Stimulated activated CD4-positive, alpha-beta T cell treated with anti-CD3 and anti-CD28 coated beads, Interleukin-15, amount 100 ng/mL, for 1 hour (primary cell): ENCODE measurements at places on chromosomes 2 and 18.
A peak's percentile ranks its signal among the peaks of the same experiment; 100 is the strongest.

- no peak for DNase-seq
These were observed 33.0 kb downstream of the RAB1A start for GRCh38 chr2:65096948-65097347.

DNA sequence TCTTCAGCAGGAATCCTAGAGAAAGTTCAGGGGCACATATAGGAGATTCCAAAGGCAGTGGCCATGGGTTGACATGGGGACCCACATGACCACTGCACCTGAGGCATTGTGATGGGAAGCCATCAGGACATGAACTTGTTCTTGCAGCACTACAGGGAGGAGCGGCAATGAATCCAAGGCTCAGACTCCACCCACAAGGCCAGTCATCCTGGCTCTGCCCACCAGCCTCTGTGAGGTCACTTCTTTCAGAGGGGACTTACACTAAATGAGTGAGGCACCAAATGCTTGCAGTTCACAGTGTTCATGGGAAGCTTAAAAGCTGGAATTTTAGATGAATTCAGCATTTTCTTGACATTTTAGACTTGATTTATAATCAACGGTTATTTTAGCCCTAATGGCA lies 254.2 kb downstream of the SETBP1 start:
- DNase-seq, result no peak

GRCh38 chr2:116879650-116880160 lies 934.8 kb upstream of the DDX18 start:
- no peak for DNase-seq

DNA sequence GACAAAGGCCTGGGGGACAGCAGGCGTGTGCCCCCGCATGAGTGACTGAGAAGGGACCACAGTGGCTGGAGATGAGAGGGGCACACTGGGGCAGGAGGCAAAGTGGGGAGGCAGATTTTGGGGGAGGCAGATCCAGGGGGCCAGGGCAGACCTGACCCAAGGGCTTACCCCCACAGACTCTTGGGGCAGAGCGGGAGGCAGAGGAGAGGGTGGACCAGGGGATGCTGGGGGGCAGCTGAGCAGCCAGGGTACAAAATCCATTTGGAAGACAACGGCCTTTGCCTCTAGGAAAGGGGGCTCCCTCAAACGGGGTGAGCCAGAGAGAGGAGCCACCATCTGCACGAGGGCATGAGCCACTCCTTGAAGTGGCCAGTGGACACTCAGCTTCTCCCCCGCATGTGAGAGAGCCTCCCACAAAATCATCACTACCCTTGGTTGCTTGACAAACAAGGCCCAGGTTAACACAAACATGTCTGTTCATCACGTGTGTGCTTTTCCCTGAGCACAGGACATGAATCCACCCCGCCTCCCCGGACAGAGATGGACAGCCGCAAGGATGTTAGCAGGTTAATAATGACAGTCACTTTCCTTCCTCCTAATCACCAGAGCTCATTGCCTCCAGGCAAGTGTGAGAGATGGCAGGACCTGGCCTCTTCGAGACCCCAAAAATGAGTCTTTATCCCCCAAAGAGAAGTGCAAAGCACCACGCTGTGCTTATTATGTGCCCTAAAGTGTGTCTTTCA lies 72.0 kb upstream of the RAB6C start:
- no peak for DNase-seq

- DNase-seq, result no peak
These were observed 66.1 kb upstream of the NXPH2 start for GRCh38 chr2:138846216-138846821.

- no peak for DNase-seq
These were observed 6.7 kb downstream of the TMBIM1 start for GRCh38 chr2:218285604-218286003.

DNA sequence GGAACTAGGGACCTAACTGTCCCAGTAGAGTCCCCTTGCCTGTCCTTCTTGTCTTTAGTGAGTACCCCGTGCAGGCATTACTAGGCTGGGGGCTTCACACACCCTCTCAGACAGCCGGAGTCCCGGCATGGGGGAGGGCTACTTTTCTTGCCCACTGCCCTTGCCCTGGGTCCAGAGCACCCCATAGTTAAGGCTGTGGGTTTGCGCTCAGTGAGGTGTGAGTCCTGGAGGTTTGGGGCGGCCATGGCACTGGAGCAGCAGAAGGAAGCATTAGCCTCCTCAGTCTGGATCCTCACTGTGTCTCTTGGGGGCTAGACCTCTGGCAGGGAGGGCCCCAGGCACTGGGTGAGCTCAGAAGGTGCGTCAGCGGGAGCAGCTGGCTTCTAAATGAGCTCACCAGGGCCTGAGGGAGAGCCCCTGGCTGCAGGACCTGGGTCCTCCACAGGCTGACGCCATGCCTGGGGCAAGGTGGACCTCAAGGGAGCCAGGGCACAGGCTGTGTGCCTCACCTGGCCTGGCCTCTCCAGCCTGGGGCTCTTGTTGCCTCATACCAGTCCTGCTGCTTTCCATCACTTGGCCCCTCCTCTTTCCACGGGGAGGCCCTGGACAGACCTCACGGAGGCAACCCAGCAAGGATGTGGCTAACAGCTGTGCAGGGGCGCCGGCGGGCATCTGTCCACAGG lies 27.4 kb downstream of the HS6ST1 start:
- DNase-seq, result no peak

DNA sequence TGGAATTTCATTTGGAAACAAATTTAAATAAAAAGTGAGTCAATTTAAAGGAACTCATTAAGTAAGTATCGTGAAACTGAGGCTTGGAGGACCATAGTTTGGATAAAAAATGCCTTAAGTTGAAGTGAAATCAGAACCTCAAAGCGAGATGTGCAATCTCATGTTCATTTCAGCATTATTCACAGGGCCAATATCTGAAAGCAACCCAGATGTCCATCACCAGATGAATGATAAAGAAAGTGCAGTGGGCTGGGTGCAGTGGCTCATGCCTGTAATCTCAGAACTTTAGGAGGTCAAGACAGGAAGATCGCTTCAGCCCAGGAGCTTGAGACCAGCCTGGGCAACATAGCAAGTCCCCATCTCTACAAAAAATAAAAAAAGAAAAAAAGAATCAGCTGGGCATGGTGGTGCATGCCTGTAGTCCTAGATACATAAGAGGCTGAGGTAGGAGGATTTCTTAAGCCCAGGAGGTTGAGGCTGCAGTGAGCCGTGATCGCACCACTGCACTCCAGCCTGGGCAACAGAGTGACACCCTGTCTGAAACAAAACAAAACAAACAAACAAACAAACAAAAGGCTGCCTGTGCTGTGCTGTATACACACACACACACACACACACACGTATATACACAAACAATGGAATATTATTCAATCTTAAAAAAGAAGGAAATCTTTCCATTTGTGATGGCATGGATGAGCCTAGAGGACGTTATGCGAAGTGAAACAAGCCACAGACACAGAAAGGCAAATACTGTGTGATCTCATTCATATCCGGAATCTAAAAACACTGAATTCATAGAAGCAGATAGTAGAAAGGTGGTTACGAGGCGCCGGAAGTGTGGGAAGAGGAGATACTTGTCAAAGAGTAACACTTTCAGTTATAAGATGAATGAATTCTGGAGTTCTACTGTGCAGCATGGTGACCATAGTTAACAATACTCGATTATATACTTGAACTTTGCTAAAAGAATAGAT lies 14.5 kb downstream of the SH3RF3 start:
- DNase-seq, result peak; percentile 41

GRCh38 chr2:148135705-148136104 lies 114.8 kb downstream of the MBD5 start:
- DNase-seq, result no peak

DNA sequence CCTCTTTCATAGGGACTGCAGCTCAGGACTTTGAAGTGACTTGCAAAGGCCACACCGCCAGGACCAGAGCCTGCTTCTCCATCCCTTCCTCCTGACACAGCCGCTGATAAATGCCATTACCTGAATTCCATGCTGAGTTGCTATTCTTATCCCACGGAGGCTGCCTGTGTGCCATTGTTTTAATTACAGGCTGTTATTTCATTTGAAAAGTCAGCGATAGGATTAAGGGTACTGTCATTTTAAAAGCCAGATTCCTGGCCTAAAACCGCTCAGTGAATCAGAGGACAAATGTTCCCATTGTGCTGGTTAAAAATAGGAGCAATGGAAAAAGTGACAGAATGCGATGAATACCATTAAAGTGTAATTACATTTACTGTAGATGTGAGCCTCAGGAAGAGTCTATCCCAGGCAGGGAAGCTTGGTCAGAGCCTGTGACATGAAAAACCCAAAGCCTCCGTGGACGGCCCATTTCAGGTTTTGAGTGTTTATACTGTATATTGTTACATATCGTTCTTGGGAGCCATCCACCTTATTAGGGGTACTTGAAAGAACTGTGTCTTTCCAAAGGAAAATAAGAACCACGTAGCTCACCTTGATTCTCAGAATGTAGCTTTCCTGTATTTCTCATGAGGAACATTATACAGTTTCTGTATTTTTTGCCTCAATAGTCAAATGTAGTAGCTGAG lies 41.3 kb downstream of the PDCL3 start:
- no peak for DNase-seq

- no peak for DNase-seq
These were observed 63.4 kb downstream of the MYO5B start for GRCh38 chr18:50131591-50131990.

DNA sequence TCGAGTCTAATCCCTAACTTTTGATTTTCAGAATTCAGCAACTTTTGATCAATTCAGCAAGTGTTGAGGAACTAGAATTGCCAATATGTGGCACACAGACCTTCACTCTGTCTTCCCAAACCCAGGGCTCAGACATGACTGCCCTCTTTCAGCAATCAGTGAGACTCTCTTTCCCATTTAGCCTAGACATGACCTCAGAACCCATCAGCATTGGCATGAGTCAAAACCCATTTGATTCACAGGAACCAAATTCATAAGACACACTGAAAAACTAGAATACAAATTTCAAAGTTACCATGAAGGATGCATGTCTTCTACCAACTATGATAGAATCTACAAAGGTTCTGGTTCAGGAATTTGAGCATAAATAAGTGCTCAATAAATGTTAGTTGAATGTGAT lies 113.6 kb upstream of the MAP3K20 start:
- DNase-seq, result no peak

- DNase-seq, result no peak
These were observed 165.0 kb downstream of the RAD51AP2 start for GRCh38 chr2:17353263-17353662.

DNA sequence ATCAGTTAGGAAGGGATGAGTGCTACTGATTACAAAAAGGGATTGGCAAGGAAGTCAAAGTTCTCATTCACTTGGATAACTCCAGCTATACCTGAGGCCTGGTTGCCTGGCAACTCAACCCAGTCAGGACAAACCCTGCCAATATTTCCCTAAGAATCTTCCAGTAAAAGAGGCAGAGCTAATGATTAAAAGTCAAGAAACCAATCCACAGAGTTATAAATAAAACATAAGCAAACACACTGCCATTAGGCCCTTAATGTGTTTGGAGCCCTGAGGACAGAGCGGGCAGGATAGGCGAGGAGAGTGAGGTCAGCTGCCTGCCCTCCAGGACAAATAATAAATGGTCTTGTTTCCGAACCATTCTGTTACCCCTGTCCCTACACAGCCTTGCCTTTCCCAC lies 215.6 kb upstream of the NABP1 start:
- no peak for DNase-seq

DNA sequence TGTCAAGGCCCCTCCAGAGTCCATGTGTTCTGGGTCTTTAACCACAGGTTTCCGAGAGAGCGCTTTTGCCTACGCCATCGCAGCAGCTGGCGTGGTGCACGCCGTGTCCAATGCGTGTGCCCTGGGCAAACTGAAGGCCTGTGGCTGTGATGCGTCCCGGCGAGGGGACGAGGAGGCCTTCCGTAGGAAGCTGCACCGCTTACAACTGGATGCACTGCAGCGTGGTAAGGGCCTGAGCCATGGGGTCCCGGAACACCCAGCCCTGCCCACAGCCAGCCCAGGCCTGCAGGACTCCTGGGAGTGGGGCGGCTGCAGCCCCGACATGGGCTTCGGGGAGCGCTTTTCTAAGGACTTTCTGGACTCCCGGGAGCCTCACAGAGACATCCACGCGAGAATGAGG lies 9.3 kb downstream of the WNT10A start:
- DNase-seq, result no peak

DNA sequence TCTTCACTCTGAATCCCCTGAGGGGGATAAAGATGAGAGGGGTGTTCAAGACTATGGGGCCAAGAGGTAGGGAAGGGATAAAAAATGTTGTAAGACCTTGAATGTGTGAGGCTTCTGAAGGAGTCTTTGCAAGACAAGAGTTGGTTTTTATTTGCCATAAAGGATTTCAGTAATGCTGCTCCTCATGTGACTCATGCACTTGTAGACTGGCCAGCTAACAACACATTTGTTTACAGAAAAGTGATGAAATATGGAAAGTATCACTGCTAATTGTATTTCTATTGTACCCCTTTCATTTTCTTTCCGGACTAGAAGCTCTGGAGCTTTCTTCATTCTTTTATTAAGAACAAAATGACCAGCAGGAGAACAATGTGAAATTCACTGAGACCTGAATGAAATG lies 782.1 kb downstream of the EPHA4 start:
- no peak for DNase-seq

- DNase-seq, result no peak
These were observed 106.7 kb downstream of the DTNB start for GRCh38 chr2:25566694-25567093.

- DNase-seq, result no peak
These were observed 79.8 kb downstream of the DTNA start for GRCh38 chr18:34789768-34790344.

DNA sequence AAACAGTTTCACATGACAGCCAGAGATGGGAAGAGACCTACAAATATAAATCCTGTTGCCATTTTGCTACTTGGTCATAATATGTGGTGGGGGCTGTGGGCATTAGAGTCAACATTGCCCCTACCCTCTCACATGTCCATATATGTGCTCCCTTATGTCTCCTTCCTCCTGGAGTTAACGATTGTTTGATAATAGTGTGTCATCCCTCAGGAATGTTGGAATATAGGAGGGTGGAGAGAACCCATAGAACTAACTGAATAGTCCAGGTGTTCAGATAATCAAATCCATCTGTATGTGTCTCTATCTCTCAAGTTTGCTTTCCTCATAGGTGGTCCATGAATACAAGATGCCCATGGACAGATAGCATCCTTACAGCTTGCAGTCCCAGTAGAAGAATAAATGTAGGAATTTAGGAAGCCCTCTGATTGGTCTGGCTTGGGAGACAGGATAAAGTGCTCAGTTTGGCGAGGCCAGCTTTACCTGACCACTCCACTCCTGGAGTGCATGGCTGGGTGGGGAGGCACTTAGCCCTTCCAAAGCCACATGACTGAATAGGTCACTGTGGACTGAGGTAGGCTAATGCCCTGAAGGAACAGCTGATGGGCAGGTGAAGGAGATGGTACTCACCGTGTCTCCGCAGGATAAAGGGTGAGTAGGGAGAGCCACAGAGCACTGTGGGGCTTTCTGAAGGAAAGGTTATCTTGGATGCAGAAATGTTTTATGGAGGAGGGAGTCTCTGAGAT lies 166.9 kb downstream of the CDCA7 start:
- no peak for DNase-seq

DNA sequence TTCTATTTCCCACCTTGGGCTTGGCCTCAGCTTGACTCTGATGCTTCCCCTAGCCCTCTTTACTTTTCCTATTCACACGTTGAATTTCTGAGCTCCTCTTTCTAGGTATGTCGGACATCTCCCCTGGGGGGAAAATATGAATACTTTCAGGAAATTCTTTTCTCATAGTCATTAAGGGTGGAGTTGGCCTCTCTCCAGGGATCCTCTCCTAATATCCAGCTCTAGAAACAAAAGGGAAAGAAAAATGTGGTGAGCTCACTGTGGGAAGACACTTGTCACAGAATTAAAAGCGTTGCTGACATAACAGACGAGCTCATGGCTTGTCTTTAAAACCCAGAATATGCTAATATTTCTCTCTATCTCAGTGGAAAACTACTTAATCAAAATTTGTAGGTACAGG lies 132.7 kb upstream of the MEX3C start:
- DNase-seq, result no peak

- DNase-seq, result no peak
These were observed 337.5 kb upstream of the NT5C1B start for GRCh38 chr2:18926631-18927524.
